ENCODE measurements at places on chromosomes 7 and 10.
A peak's percentile ranks its signal among the peaks of the same experiment; 100 is the strongest.

DNA sequence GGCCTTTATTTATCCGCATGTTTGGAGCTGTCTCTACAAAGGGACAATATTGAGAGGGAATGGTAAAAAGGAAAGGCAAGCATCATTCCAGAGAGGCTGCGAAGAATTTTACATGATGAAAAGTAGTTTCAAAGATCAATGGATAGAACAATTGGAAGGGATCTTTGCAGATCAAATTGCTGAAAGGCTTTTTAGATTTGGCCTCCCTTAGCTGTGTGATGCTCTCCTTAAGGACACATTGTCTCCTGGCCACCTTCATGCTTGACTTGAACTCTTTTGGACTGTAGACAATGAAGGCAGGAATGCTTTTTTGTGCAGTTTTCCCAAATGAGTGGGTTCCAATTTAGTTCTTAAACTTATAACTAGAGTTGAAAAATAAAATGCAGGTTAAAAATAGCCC is 344.7 kb downstream of the ARL4A start:
- DNase-seq: no peak

DNA sequence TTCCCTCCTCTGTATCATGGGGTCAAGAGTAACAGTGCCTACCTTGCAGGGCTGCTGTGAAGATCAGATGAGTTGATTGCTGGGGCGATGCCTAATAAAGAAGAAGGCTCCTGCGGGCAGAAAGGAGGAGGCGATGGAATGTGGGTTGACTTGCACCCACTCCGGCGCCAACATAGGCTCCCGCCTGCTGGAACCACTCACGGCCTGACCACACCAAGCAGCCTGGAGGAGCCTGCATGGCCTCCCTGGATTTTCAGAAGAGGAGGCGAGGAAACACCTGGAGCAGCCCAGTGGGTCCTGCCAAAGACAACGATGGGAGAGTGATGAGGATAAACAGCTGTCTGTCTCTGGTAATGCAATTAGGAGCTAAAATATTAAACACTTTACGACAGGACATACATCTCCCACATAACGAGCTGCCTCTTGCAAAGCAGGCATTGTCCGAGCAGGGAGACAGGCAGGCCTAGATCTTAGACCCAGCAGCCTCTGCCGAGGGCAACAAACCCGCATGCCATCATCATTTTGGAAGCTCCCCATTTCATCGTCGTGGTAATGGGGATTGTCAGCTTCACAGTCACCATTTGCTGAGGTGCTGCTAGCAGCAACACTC is 302.9 kb upstream of the ZMIZ1 start:
- no peak for DNase-seq

GRCh38 chr10:17023386-17024298 is 106.0 kb downstream of the CUBN start:
- DNase-seq: peak; percentile 49

GRCh38 chr7:130943336-130943901 is 209.4 kb upstream of the KLF14 start:
- no peak for DNase-seq

- no peak for DNase-seq
Observed at GRCh38 chr7:142030848-142031247, 35.2 kb downstream of the MGAM start.

- no peak for DNase-seq
Observed at GRCh38 chr7:146393346-146393745, 276.7 kb downstream of the CNTNAP2 start.

DNA sequence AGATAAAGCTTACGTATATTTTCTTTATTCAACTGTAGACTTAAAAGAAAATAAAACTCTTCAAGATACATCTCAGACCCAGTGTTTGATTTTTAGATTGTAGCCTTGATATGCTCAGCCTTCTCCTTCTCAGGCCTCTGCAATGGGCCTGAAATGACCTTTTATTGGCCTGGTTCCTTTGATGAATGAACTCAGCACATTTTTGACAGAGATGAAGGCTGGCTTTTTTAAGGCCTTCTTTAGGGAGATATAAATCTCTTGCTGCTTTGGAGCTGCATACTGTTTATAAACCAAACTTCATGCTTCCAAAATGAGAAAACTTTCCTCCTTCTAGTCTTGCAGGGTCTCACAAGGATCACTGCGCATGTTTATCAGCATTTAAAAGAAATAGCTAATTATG is 1049.8 kb downstream of the LRMDA start:
- no peak for DNase-seq

DNA sequence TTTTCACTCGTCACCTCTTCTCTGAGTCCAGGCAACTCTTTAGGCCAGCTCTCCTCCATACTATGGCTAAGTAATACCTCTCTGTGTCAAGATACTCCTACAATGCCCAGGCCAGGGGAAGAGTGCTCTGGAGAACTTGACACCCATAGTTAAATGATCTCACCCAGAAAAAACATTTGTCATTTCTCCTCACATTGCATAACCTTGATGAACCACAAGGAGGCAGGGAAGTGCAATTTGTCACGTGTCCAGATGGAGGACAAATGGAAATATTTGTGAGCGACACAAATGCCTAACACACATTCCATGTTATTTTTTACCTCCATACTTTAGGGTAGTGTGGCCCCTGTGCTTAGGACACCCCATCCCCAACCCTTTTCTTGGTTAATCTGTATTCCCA is 78.3 kb downstream of the HTR7 start:
- DNase-seq: no peak

Data from right renal pelvis (tissue), 4 donors.